Activated CD4-positive, alpha-beta T cell treated with anti-CD3 and anti-CD28 coated beads, Interleukin-2, amount 50 U/mL, for 16 hours (primary cell): ENCODE measurements at places on chromosomes 4 and X.

- peak; percentile 39 for DNase-seq
Measured at GRCh38 chr4:138003248-138003647, 238.9 kb downstream of the SLC7A11 start.

DNA sequence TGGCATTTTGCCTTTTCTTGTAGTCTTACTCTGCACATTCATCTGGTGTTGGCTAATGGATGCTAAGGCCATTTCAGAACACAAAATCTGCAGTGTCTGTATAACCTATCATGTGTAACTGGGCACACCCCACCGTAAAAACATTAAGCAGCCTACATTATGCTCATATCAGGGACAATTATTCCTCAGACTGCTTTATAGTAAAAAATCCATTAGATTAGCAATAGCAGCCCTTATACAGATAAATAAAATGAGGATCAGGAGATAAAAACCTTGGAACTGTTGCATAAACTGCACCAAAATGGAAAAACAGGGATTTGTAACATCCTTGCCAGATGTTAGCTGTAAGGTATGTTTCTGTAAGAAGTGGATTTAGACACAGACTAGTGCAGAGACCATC, 288.8 kb downstream of the HS3ST1 start:
- DNase-seq, result no peak

DNA sequence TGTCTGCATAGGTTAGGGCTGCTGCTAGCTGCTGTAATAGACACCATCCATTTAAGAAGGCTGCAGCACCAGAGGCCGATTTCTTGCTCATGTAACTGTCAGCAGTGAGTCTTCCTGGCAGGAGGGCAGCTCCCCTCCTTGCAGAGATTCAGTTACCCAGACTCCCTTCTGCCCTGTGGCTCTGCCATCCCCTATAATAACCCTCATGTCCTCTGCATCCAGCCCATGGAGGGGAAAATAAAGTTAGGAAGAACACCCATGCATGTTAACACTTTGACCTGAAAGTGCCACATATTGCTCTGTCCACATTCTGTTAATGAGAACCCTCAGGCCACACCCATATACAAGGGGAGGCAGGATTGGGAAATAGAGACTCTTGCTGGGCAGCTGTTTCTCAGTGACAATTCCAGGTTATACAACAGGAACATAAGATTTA, 5.4 kb downstream of the STBD1 start:
- DNase-seq, result no peak

GRCh38 chrX:1391370-1391706, 575 bp downstream of the SLC25A6 start:
- peak; percentile 94 for DNase-seq

GRCh38 chr4:158870282-158870625, 101.4 kb downstream of the FNIP2 start:
- DNase-seq, result no peak

GRCh38 chrX:39850630-39851152, 247.1 kb downstream of the BCOR start:
- peak; percentile 62 for DNase-seq

GRCh38 chrX:135009057-135009610, 13.2 kb downstream of the RTL8B start:
- DNase-seq, result no peak

DNA sequence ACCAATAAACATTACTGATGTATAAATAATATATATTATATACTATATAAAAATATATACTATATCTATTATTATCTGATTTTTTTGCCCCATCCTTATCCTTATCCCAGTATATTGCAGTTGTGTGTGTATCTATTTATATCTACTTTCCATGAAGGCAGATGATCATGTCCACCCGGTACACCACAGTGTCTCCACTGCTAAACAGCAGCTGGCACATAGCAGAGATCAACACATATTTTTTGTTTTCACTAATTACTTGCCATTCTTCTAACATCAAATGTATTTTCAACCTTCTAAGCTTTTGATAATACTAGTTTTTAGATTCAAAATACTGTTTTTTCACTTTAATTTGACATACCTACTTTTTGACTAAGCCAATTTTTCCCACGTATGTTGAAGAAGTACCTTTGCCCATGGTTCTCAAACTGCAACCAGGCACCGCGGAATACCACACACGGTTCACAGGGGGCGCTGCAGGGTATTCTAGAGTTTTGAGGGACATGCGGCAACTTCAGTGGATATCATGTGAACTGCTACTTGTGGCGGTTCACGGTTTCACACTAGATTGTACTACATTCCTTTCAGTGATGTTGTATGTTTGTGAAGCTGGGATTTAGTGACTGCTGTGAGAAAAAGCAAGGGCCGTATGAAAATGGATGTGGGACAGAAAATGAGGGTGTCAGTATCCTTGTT, 182.5 kb upstream of the NPY2R start:
- DNase-seq, result peak; percentile 25

GRCh38 chrX:100424012-100424411, 13.9 kb upstream of the PCDH19 start:
- DNase-seq, result no peak

DNA sequence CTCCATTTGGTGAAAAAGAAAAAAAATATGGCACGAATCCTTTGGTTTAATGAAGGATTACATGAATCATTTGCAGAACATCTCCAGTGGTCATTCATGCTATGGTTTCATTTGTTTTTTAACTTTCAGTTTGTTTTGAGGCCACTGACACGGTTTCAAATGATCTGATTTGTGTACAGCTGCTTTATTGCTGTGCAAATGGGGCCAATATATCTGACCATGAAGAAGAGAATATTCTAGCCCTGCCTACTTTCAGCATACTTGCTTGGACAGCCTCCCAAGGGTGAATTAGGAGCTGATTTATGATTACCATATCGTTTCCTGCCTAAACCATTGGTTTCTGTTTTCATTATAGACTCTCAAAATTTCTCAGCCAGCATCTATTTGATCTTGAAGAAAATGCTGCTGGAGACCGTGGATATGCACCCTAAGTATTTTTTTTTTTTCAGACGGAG, 30.7 kb downstream of the SPARCL1 start:
- peak; percentile 72 for DNase-seq

DNA sequence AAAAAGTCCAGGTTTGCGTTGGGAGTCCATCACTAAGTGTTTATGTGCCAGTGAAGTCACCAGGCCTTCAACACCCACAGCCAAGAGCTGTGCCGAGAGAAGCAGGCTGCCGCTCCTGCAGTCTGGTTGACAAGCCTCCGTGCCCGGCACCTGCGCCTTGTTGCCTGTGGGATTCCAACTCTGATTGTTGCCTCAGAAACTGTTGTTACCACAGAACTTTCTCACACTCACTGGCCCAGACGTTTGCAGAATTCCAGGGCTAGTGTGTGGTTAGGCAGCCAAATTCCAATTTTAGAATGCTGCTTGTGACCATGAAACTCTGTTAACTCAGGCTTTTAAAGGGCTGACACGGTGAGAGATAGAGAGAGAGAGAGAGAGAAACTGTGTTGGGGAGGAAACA, 119.5 kb upstream of the LIMCH1 start:
- DNase-seq, result no peak

DNA sequence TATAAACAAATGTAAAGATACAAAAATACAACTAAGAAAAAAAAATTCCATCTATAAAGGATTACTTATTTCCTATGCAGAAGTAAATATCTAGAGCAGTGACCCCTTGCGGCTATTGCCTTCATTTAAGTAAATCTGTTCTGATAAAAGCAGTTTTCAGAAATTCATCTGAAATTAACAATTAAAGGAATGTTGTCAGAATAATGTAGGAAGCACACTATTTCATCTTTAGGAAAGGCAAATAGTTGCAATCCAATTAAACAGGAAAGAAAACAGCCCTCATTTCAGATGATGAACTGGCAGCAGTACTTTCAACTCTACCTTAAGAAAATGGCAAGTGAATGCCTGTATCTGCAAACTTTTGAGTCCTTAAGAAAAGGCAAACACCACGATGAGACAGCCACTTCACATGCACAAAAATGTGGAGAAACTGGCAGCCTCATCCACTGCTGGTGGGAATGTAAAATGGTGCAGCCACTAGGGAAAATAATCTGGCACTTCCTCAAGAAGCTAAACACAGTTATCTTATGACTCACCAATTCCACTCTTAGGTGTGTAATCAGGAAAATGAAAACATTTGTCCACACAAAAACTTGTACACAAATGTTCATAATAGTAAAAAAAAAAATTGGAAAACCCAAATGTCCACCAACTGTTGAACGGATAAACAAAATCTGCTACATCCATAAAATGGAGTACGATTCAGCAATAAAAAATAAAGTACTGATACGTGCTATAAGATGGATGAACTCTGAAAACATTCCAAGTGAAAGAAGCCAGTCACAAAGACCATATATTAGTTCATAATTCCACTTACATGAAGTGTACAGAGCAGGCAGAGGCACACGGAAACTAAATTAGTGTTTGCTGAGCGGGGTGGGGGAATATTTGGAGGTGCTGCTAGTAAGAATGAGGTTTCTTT, 2.0 kb upstream of the THAP9 start:
- DNase-seq, result no peak

GRCh38 chr4:146846882-146847281, 98.8 kb downstream of the TTC29 start:
- no peak for DNase-seq

- no peak for DNase-seq
Measured at GRCh38 chrX:80807606-80807991, 2.1 kb downstream of the BRWD3 start.

- no peak for DNase-seq
Measured at GRCh38 chr4:120821977-120822376, 100.5 kb downstream of the PRDM5 start.

- no peak for DNase-seq
Measured at GRCh38 chrX:68440940-68441339, 7.6 kb upstream of the OPHN1 start.

- DNase-seq, result no peak
Measured at GRCh38 chr4:23500894-23501449, 388.9 kb downstream of the PPARGC1A start.

GRCh38 chr4:79958466-79959264, 114.4 kb downstream of the ANTXR2 start:
- DNase-seq, result no peak

DNA sequence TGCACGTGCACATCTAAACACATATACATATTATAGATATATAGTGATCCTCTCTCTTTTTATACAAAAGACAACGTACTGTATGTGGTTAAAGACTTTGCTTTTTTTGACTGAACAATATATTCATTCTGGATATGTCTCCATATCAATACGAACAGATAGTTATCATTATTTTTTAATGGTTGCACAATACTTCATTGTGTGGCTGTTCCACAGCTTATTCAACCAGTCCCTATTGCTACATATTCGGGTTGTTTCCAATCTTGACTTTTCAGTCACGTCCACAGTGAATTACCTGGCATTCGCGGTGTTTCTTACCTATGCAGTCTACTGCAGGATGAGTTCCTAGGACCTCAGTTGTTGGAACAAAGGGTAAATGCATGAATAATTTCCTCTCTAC, 53.1 kb downstream of the FGFBP1 start:
- DNase-seq, result no peak

DNA sequence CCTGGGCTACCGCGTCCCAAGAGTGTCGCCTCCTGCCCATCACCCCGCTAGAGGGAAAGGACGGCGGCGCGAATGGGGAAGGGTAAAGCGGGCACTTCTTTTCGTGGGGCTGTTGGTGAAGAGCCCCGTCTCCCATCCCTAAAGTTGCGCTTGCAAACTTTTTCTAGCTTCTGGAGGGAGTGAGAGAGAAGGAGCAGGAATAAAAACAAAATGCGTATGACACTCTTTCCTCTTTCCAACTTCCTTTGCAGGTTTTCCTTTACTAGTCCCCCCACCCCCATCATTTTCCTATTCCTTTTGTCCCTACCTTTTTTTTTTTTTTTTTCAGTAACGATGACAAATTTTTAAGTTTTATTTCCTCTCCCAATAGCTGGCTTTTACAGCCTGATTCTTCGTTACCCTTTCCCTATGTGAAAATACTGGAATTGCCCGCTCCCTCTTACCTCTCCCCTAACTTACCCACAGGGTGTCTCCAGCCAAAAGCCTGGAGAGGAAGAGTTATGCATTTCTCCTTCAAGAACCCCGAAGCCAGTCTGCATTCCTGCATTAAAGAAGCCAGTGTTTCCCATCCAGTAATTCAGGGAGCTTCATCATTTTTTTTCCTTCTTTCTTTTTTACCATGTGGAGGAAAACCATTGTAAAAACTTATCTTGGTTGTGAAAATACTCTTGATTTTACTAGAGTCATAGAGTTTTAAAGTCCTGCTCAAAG, 613 bp upstream of the ARSJ start:
- DNase-seq, result no peak
